ENCODE measurements at places on chromosomes 4 and X.

- peak; percentile 71 for DNase-seq
These were observed 33.4 kb upstream of the ENPP6 start for GRCh38 chr4:184250795-184251669.

DNA sequence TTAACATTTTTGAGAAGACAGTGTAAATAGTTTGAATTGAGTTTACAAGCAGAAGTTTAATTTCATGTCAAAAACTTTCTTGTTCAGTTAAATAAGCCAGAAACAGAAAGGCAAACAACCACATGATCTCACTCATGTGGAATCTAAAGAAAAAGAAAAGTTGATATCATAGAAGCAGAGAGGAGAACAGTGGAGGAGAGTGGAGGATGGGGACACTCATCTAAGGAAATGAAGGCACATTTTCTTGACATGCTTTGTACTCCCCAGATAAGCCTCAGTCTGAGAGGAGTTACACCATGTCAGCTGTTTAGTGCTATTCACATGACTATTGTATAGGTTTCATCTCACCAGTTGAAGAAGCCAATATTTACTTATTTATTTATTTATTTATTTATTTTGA, 13.5 kb downstream of the SNCA start:
- no peak for DNase-seq

- DNase-seq = no peak
These were observed 549.5 kb upstream of the ACTRT1 start for GRCh38 chrX:128601706-128602105.

GRCh38 chr4:108049406-108049805, 59.7 kb downstream of the HADH start:
- peak; percentile 87 for DNase-seq

- no peak for DNase-seq
These were observed 73.1 kb downstream of the MAPK10 start for GRCh38 chr4:86286726-86287125.

- DNase-seq = no peak
These were observed 1.9 kb upstream of the PACRGL start for GRCh38 chr4:20698382-20698781.

GRCh38 chrX:107565931-107566603, 62.2 kb upstream of the PRPS1 start:
- peak; percentile 9 for DNase-seq

DNA sequence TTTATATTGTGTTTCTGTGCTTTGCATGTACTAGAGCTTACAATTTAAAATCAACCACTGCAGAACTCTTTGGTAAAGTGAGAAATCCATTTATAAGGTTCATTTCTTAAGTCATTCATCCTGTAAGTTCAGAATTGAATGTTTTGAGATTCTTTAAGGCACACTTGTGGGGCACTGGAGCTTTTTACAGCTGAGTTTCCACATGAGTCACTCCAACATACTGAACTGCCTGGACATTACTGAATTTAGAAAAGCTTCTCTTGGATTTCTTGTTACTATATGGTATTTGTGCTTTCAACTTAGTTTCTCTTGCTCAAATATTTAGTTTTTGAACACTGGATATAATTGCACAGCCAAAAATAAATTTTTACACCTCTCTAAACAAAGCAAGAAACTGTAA, 226.3 kb downstream of the PACRGL start:
- DNase-seq = no peak

DNA sequence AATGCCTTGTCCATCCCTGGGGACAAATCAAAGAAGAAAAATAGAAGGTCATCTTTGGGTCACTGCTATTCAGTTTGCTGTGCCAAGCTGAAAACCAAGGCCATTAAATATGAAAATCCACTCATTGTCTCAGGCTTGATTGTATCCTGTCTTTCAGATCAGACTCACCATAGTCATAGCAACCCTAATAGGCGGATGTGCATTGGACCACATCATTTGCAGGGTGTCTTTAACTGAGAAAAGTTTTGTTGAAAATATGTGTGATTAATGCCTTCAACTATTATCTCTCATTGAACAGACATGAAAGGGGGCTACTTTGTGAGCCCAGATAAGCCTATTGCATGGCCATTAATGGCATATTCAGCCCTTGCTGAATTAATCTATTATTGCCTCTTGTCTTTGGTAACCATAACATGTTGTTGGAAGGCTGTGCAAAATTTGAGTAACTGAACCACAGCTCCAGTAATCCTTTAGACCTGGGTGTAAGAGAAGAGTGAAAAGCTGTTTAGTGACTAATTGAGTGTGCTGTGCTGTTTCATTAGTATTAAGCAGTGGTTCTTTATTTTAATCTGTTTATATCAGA, 453.6 kb upstream of the EPHA5 start:
- no peak for DNase-seq

DNA sequence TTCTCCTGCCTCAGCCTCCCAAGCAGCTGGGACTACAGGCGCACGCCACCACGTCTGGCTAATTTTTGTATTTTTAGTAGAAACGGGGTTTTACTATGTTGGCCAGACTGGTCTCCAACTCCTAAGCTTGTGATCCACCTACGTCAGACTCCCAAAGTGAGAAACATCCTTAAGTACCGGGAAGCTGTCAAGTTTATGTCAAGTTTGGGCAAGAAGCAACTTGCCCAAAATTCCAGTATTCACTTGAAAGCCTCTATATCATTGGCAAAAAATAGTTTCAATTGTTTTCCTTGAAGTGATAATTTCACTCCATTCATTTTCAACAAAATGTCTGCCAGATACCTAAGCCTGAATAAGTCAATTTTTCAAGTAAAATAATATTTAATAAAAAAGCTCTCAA, 370.0 kb downstream of the FBXO8 start:
- no peak for DNase-seq

DNA sequence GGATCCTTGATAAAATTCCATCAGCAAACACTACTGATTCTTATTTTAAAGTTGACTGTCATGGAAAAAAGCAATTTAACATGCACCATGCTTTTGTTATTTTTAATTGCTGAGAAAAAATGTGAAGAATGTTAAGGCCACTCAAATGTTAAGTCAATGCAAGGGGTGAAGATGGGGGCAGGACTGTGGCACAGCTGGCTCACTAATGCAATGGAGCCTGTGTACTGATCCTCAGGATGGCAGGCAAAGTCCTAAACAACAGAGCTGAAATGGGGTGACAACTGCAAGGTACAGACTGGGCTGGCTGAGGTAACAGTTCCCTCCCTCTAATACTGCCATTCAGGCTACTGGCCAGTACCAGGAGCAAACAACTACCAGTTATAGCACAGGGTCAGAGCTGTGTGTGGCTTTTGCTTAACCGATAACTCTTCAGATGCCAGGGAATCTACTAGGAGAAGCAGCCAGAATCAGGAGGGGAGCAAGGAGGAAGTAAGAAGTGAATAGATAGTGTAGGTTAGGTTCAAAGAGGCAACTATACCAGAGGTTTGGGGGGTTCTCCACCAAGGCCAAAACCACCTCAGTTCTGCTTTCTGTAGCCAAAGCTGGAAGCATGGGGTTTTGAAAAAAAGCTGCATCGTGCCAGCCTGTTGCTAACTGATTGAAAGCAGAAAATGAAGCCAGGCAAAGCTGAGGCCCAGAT, 372.6 kb downstream of the OPHN1 start:
- DNase-seq = no peak

DNA sequence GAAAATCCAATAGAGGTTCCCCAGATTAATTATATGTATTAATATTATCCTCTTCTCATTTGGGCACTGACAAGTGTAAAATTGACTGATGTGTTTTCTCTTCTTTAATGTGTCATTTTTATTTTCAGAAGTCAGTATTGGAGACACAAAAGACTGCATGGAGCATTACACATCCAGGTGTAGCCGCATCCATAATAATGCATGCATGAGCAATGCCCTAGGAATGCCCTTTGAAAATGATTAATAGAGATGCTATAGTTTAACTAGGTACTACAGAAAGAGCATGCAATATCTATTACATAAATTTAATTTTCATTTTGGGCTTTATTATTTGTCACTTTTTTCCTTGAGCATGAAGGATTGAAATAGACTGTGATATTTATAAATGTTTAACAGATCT, 509.9 kb downstream of the SPOCK3 start:
- DNase-seq = no peak

DNA sequence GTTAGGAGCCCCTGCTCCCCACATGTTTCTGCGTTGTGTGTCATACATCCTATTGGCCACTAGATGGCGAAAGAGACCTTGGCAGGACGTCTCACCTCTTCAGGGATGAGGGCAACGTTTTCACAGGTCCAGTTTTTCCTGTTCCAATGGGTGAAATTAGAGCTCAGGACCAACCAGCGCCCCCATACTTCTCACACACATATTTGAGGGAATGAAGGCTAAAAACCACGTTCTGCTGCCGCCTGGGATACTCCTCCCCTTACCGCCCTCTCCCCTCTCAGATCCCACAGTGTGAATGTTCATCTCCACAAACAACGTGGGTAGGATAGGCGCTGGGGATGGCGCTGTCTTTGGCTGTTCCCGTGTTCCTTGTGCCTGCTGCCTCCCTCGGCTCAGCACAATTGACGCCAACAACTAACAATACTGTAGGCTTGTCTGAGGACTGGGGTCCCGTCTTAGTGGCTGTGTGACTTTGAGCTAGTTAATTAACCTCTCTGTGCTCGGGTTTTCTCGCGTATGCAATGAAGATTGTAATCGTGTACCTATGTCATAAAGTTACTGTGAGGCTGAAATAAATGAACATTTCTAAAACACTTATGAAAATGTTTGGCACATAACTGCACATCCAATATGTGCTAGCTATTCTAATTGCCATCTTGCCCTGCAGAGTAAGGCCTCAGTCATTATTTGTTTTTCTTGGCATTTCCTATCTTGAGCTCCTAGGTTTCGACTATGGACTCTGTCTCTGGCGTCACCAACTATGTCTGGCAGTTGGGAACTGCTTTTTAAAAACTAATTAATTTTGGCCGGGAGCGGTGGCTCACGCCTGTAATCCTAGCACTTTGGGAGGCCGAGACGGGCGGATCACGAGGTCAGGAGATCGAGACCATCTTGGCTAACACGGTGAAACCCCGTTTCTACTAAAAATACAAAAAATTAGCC, 181.3 kb upstream of the STK26 start:
- DNase-seq = peak; percentile 24

DNA sequence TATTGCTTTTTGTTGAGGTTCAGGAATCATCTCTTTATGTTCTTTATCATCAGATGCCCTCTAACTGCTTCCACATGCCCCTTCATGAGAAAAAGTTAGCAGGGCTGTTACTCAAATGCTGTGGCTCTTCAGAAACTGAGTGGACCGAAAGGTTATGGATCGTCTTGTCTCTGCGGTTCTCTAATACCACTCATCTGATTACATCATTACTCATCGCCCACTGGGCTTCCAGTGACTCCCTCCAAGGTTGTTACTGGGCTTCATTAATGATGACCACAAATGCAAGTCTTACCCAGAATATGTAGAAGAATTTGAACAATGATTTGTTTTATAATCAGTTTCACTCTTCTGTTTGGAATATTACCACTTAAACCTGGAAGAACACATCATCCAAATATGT, 67.7 kb downstream of the RWDD4 start:
- DNase-seq = no peak

- peak; percentile 28 for DNase-seq
These were observed 301.6 kb downstream of the NAF1 start for GRCh38 chr4:162865102-162865501.

GRCh38 chr4:152903658-152904057, 32.5 kb upstream of the FHDC1 start:
- DNase-seq = no peak

GRCh38 chrX:118038614-118039365, 77.8 kb downstream of the KLHL13 start:
- DNase-seq = no peak

GRCh38 chr4:168759959-168760527, 250.0 kb downstream of the CBR4 start:
- DNase-seq = no peak

DNA sequence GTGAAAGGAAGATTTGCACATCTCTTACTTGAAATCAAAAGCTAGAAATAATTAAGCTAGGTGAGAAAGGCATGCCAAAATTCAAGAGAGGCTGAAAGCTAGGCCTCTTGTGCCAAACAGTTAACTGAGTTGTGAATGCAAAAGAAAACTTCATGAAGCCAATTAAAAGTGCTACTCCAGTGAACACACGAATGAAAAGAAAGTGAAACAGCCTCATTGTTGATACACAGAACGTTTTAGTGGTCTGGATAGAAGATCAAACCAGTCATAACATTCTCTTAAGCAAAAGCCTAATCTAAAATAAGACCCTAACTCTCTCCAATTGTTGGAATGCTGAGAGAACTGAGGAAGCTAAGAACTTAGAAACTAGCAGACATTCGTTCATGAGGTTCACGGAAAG, 122.3 kb downstream of the UNC5C start:
- no peak for DNase-seq

DNA sequence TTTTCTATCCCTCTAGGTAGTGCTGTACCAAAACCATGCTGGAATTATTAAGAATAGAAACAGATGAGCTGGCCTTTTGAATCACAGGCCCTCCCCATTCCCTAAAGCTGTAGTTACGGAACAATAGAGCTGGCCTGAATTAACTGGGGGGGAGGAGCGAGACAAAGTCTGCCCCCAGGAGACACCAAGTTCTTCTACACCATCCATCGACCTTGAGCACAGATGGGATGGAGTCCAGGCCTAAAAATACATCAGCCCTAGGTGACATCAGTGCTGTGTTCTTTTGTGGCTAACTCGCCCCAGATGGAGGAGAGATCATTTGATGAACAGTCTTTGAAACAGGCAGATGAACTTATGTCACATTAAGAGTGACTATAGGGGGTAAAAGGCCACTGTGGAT, 49.6 kb downstream of the LHFPL1 start:
- DNase-seq = no peak

- DNase-seq = no peak
These were observed 1114.9 kb downstream of the C4orf33 start for GRCh38 chr4:130210864-130211263.

GRCh38 chrX:14440106-14440505, 89.2 kb upstream of the GLRA2 start:
- no peak for DNase-seq

- no peak for DNase-seq
These were observed 11.6 kb downstream of the HTT start for GRCh38 chr4:3085948-3086670.

DNA sequence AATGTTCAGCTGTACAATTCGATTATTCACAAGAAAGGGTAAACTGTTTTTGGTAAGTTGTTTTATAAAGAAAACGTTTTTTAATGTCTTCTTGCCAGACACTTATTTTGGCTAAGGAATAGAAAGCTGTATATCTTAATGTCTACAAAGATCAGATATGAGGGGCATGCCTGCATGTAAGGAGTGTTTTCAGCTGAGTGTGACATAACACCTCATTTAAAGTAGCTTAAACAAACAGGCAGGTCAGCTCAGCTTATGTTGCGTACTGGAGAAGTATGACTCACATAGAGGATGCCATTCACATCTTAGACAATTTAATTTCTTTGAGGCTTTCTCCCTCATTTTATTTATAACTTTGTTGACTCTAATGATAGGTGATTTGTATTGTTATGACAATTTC, 30.4 kb downstream of the LAMTOR3 start:
- DNase-seq = no peak

- no peak for DNase-seq
These were observed 12.1 kb downstream of the RBMX start for GRCh38 chrX:136868283-136869055.

DNA sequence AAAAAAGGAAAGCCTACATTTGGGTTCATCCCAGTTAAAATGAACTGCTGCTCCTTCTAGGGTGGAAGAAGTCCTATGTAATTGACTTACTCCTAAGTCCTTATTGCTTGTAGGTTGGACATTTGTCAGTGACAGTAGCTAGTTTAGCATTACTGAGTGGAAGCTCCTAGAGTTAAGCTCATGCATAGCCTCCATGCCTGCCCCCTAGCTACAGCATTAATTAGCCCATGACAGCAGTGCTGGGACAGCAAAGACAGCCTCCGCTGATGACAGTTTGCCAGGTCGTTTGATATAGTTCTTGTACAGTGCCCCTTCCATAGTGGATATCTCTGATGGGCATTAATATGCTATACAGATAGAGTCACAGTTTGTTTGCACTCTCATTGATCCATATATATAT, 18.7 kb upstream of the GALNTL6 start:
- no peak for DNase-seq

Measured in Jurkat, Clone E6-1 (cell line).